ENCODE measurements at places on chromosomes 7 and 10.
A peak's percentile ranks its signal among the peaks of the same experiment; 100 is the strongest.

GRCh38 chr7:80612880-80613279 is 25.6 kb upstream of the CD36 start:
- no peak for DNase-seq

- no peak for DNase-seq
These were observed 233.8 kb downstream of the SORCS1 start for GRCh38 chr10:106930751-106931150.

DNA sequence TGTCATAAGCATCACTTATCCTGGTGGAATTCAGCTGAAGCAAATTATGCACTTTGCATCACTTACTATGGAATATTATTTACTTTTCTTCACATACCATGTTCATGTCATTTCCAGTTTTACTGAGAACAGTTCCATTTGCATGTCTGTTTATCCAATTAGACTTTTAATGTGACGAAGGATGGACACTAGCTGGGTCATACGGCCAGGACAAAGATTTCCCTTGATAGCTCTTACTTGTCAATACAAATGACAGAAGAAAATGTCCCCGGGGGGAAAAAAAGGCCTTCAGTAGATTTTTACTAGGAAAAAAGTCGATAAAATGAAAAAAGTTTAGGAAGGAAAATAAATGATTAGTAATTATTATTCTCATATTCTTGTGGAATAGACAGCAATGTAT is 106.6 kb downstream of the RAPGEF5 start:
- no peak for DNase-seq

- no peak for DNase-seq
These were observed 85.8 kb upstream of the JAZF1 start for GRCh38 chr7:28266402-28266801.

GRCh38 chr10:128825626-128826025 is 641.4 kb upstream of the MGMT start:
- no peak for DNase-seq

GRCh38 chr10:31467791-31468535 is 148.9 kb downstream of the ZEB1 start:
- no peak for DNase-seq

DNA sequence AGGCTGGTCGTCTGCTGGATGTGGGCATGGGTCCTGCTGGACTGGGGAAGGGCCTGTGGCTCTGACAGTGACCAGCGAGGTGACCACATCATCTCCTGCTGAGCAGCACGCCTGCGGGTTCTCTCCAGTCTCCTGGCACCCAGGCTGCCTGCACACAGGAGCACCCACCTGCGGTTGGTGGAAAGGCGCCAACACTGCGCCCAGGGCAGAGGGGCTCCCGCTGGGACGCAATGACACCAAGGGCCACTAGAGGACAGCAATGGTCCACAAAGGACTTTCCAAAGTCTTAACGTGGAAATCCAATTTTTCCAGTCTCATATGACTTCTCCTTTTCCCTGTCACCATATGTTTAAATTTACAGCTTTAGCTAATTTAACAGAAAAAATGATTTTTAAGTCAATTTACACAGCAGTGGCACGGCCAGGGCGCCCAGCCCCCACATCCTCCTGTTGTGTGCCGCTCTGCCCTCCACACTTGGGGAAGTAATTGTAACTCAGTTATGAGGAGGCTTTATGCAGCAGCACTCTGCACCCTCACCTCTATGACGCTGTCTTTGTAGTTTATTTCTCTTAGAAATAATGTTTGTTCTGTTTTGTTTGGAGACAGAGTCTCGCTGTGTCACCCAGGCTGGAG is 38.1 kb downstream of the CFAP46 start:
- peak; percentile 9 for DNase-seq

Data from activated CD4-positive, alpha-beta T cell treated with anti-CD3 and anti-CD28 coated beads, Interleukin-2, amount 50 U/mL, for 1 hour (primary cell).